ENCODE measurements at places on chromosomes 12 and 14.

DNA sequence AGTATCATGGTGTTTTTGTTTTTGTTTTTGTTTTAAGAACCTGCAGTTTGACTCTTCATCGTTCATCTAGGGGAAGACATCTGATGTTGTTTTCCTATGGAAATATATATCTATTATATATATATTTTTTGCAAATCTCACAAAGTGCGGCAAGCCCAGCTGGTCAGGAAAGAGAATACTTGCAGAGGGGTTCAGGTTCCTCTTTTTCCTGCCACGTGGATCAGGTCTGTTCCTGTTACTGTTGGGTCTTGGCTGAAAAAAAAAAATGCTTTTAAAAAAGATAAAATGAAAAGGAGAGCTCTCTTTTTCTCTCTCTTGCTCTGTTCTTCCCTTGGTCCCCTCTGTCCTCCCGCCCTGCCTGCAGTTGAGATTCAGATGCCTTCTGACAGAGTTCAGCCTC lies 179.4 kb upstream of the BCL2L14 start:
- no peak for DNase-seq

GRCh38 chr12:57240066-57240921 lies 10.7 kb downstream of the STAC3 start:
- peak; percentile 50 for DNase-seq

- DNase-seq: no peak
Measured at GRCh38 chr12:111410431-111411184, 4.9 kb downstream of the SH2B3 start.

- DNase-seq: peak; percentile 48
Measured at GRCh38 chr12:111597831-111598636, 1.1 kb downstream of the ATXN2 start.
